Right renal pelvis (tissue), 4 donors: ENCODE measurements at places on chromosomes 13 and 19.

DNA sequence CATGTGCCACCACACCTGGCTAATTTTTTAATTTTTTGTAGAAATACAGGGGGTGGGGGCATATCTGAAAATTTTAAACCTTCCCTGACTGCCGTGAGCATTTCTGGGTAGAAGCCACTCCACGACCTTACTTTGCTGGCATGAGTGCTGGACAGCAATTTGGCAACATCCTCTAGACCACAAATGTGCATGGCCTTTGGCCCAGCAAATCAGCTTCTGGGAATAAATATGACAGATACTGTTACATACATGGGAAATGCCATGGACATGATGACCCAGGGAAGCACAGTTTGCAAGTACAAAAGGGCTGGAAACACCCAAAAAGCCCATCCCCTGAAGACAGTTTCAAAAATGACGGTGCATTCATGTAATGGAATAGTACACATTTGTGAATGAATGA lies 3.2 kb upstream of the PVR start:
- no peak for DNase-seq

GRCh38 chr19:17076543-17076991 lies 990 bp downstream of the MYO9B start:
- no peak for DNase-seq

GRCh38 chr13:103525530-103525929 lies 459.3 kb upstream of the SLC10A2 start:
- no peak for DNase-seq

DNA sequence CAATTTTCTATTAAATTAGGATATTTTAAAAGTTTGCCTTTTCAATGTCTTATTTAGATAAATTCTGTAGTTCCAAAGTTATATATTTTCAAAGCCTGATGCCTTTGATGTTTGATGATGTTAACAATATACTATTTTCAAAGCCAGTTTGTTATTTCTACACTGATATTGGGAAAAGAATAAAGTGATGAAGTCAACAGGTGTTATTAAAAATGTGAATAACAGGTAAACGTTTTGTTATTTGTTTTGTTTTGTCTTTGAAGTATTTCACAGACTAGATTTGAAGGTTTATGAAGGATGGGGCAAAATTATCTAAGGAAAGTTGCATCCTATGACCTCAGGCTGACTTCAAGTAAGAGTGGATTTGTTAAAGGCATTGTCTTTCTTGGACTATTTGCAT lies 33.1 kb upstream of the ZNF420 start:
- DNase-seq, result no peak

DNA sequence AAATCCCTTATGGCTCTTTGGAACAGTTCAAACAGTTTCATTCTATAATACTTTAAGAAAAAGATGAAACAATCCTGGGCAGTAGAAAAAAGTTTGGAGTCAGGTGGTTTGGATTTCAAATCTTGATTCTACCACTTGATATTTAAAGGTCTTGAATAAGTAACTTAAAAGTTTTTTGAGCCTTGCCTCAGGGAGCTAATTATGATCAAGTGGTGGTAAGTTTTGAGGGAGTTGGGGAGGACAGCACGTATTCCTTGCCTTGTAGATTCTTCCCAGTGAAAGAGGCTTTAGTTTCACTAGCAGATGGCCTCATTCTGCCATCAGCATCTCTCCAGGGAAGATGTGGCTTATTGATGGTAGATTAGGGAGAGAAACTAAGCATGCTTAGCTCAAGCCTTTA lies 168.4 kb upstream of the CSNK1A1L start:
- DNase-seq, result no peak

DNA sequence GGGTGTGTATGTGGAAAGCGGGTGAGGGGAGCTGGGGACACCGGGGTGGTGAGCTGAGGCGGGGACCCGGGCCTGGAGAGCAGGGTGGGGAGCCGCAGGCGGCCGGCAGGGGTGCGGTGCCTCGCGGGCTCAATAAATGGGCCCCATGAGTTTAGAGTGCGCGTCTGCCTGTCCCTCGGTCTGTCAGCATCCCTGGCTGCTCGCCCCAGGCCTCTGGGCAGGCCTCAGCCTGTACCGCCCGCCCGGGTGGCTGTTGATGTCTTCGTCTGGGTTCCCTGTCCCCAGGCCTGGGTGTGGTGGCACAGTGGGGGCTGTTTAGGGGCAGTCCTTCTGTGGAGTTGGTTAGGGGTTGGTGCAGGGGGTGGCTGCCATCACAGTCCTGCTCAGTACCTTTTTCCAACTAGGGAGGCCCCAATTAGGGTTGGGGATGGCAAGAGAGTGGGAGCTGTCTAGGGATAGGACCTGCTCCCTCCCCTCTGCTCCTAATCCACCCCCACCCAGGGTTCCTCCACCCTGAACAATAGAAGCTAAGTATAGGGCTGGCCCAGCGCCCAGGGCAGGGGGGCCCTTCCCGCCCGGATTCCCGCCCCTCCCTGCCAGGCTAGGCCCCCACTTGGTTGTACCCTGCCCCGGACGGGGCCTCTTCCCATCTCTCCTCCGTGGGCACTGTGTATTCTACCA lies 12.2 kb downstream of the CIC start:
- DNase-seq, result no peak

DNA sequence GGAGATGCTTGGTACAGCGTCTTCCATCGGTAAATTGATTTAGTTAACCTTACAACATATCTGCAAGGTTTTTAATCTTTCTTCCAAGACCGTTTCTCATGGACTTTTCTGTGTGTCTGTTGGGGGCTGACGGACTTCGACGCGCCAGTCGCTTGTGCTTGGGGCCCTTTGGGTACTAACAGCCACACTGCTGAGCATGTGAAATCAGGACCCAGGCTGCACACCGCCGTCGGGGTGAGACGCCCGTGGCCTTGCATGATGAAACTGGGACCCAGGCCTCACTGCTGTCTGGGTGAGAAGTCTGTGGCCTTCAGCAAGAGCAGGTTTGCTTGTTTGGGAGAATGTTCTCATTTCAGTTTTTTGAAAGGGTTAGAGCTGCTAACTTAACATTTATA lies 9.8 kb downstream of the ATP4B start:
- no peak for DNase-seq

DNA sequence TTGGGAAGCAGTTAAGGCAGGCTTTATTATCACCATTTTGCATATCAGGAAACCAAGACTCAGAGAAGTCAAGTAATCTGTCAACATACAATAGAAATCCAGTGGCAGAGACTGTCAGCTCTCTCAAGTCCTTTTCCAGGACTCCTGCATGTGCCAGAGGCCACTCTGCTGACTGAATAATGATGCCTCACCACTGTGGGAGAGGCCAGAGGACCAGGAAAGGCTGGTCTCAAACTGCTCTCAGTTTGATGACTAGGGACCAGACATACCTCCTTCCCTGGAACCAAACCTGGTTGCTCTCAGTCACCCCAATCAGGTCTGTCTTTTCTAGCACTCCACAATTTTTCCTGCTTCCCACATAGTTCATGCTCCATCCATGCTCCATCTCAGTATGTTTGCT lies 8.0 kb downstream of the RNASEH2B start:
- no peak for DNase-seq

DNA sequence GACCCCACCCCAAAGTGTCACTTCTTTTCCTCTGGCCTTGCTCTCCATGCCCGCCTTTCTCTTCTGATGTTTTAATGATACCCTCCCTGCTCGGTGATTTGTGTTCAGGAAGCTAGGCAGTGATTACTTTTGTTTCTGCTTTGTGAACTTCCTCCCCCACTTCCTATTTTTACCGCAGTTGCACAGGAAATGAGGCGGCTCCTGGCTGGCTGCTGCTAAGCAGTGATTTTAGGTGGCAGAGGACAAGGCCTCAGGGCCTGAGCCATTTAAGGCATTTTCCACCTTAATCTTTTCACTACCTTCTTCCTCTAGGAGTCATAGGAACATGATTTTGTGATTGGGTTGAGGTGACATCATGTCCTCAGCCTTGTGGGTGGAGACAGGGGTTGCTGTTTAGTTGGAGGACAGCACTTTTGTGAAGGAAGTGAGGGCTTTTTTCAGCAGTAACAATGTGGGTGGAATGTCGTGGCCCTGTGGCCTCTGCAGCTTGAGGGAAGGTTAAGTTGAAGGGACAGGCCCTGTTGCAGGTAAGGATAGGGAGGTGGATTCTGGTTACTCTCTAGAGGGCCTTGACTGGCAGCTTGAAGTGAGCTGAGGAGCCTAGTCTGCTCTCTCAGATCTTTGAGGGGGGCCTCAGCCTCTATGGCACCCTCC lies 15.7 kb downstream of the GARRE1 start:
- DNase-seq, result no peak

DNA sequence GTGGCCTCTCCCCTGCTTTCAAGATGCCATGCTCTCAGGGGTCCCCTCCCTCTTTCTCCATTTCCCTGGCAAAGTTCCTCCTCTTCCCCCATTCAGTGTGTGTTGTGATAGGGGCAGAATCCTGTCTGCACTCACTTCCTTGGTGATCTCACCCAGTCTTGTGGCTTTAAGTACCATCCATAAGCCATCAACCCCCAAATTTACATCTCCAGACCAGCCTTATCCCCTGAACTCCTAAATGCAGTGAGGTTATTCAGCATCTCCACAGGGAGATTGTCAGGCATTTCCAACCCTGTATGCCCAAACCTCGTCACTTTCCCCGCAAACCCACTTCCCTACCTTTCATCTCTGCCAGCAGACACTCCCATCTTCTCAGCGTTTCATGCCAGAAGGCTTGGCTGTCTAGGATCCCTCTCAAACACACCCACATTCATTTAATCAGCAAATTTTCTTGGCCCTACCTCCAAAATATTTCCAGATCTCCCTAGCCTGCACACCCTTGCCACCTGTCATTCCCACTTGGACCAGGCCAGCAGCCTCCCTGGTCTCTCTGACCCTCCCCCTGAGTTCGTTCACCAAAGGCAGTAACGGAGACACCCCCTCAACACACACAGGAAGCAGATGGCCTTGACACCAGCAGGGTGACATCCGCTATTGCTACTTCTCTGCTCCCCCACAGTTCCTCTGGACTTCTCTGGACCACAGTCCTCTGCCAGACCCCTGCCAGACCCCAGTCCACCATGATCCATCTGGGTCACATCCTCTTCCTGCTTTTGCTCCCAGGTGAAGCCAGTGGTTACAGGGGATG lies at the start of gene HCST:
HCST (plus strand) TSS at position 676 of the 808 bp plus-strand sequence; CDS start at position 741, 65 bp downstream.
- DNase-seq, result no peak

GRCh38 chr13:21894091-21894490 lies 223.2 kb downstream of the FGF9 start:
- no peak for DNase-seq

- DNase-seq, result no peak
These were observed 90.5 kb downstream of the STARD13 start for GRCh38 chr13:33194820-33195692.

DNA sequence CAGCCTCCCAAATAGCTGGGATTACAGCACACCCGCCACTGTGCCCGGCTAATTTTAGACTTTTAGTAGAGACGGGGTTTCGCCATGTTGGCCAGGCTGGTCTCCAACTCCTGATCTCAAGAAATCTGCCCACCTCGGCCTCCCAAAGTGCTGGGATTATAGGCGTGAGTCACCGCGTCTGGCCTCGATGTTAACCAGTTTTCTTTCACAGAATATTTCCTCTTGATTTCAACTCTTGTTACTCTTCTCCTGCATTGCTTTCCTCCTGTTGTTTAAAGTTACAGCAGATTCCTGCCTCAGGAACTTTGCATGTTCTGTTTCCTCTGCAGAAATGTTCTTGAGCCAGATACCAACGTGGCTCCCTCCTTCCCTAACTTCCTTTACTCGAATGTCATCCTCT lies 3.7 kb upstream of the PEX11G start:
- no peak for DNase-seq

GRCh38 chr13:20609145-20609544 lies 42.2 kb downstream of the IFT88 start:
- DNase-seq, result no peak

DNA sequence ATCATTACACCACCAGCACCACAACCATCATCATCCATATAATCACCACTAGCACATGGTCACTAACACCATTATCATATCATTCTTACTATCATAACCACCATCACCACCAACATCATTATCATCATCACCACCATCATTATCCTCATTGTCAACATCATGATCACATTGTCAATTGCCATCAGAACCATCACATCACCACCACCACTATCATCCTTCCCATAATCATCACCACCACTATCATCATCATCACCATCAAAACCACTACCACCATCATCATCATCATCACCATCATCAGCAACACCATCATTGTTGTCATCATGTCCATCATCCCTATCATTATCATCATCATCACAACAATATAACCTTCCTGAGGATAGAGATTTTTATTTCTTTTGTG lies 58.1 kb downstream of the MBD3L1 start:
- no peak for DNase-seq

- no peak for DNase-seq
These were observed 119.5 kb downstream of the ZAR1L start for GRCh38 chr13:32195713-32196112.

DNA sequence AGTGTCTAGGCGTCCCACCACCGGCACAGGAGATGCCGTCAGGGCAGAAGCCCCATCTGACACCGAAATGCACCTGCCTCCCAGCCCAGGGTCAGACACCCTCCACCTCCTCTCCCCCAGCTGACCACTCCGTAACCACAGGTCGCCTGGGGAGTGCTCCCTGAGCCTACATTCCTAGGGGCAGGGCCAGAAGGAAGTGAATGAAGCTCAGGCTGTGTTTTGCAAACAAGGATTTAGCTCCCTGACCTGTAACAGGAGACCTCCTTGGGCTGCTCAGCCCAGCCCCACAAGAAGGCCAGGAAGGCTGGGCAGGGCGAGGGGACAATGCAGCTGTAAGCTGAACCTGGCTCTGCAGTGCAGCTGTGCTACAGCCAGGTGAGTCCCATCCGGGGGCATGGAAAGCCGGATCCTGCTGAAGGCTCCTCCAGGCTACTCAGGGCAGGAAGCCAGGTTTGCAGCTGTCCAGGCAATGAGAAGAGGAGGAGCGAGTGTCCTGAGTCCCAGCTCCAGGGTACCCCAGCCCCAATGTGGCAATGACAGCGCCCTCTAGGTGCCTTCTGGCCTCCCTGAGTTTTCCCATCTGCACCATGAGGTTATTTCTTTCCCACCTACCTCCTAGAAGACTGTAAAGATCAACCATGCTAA lies 42.1 kb downstream of the RHPN2 start:
- DNase-seq, result no peak

DNA sequence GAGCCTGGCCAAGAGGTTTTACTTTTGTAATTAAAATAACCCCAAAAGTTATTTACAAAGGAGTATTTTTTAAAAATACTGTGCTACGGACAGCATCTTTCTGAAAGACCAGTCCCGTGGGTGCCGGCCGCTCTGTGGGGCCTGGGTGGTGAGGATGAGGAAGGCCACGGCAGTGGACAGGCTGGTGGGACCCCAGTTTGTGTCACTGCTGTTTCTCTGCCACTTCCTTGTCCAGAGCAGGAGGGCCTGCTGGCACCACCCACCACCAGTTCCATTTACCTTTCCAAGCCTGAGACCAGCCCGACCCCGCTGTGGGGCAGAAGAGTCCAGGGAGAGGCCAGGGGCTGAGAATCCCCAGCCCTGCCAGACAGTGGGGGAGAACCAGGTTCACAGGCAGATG lies 23.8 kb downstream of the ELAVL1 start:
- DNase-seq, result no peak

DNA sequence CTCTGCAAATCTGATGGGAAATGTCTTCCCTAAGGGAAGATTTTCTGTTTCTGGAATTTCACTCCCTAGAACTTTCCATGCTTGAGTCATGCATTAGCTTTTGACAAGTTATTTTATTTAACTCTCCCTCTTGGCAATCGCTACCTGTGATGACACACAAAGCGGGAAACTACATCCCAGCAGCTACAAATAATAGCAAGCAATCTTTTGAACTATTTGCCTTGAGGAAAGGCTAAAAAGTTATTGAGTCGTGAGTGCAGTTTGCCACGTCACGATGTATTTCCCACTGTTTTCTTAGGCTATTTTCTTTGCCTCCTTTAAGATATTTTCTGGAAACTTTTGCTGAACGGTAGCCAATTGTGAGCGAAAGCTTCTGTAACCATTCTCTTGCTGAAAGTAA lies 353.3 kb upstream of the HTR2A start:
- DNase-seq, result no peak
